ENCODE measurements at places on chromosomes 5 and 9.

- DNase-seq: no peak
Measured at GRCh38 chr5:133742431-133742988, 130.2 kb upstream of the FSTL4 start.

GRCh38 chr5:124747791-124748686 is 1.6 kb upstream of the ZNF608 start:
- DNase-seq: no peak

GRCh38 chr9:115668521-115668920 is 485.1 kb upstream of the PAPPA start:
- no peak for DNase-seq

DNA sequence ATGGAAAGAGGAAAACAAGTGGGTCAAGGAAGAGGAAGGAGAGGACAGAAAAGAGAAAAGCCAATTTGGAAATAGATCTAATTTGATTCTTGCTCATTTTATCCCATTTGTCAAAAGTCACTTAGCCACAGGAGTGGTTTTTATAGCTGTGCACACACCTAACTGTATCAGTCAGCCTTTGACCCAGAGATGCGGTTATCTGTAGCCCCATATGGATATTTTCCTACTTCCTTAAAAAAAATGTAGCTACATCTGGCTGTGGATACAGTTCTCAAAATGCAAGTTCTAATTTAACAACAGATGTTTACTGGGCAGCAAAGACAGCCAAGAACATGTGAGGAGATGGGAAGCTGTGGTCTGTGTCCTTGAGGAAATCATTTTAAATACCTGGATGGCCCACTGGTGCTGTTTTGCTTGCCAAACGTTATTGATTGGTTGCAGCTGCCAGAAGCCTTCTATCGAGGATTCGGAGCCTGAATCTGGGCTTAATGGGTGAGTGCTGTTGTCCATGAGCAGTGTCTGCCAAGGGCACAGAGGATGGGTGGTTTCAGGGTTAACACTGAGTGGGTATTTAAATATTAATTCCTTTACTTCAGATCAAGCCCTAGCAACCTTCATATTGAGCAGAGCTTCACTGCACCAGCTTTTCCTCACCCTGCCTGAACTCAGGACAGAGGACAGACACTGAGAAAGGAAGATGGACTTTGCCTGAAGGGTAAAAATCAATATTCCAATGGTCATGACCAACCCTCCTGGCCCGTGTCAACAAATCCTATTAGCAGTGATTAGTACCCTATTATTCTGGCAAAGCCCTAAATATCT is 92.2 kb downstream of the APBA1 start:
- no peak for DNase-seq

DNA sequence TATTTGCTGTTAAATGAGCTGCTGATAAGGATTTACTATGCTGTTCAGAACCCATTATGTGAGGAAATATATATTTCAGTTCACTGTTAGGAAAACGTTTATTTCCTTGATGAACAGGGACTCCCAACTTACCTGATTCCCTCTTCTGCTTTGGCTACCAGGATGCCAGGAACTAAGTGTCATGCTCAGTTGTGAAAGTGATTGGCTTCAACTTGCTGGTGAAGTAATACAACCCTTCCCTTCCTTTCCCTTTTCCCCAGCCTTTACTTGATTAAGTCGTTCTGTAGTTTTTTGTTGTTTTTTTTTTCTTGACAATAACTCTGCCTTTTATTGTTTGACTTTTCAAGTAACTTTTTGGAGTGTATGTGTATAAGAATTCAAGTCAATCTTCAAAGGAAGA is 309.3 kb downstream of the DOCK8 start:
- DNase-seq: no peak

DNA sequence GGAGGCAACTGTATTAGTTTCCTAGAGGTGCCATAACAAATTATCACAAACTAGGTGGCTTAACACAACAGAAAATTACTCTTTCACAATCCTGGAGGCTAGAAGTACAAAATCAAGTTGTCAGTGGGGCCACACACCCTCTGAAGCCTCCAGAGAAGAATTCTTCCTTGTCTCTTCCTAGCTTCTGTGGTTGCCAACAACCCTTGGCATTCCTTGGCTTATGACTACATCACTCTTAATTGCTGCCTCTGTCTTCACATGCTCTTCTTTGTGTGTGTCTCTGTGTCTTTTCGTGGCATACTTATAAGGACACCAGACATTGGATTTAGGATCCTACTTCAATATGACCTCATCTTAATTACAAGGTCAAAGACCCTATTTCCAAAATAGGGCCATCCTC is 327.5 kb downstream of the CHSY3 start:
- DNase-seq: no peak

DNA sequence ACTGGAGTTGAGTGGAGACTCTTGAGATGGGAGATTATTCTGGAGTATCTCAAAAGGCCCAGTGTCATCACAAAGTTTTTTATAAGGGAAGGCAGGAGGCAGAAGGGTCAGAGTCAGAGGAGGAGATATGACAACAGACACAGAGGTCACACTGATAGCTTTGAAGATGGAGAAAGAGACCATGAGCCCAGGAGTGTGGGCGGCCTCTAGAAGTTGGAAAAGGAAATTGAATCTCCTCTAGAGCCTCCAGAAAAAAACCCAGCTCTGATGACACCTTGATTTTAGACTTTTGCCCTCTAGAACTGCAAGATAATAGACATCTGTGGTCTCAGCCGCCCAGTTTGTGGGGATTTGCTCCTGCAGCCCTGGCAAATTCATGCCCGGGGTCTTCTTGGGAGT is 64.8 kb upstream of the SPTLC1 start:
- no peak for DNase-seq
